Stimulated activated CD8-positive, alpha-beta memory T cell treated with anti-CD3 and anti-CD28 coated beads, Interleukin-4, amount 100 ng/mL, for 1 hour (primary cell): ENCODE measurements at places on chromosomes 7 and 10.

DNA sequence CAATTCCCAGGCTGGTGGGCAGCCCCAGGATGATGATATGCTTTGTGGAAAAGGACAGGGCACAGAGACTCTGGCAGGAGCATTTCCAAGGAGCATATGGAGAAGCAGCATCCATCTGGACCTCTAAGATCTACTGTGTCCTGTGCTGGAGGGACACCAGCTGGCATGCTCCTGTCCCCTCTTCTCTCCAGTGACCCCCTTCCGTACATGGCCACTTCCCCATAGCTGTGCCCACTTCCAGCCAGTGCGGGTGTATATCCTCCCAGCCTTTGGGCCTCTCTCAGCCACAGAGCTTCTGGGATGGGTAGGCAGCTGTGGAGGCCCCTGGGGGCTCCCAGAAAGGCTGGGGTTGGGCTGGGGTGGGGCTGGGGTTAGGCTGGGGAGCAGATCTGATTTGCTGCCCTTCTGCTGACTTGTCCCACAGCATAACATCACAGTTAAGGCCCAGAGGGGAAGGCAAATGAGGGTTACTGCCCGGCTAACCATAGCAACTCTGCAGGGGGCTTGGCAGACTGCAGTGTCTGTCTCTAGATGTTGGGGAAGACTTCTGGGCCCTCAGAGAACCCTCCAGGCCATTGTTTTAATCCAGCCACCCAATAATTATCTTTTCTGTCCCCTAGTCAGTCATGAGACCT lies 6.3 kb downstream of the NPFFR1 start:
- no peak for DNase-seq

DNA sequence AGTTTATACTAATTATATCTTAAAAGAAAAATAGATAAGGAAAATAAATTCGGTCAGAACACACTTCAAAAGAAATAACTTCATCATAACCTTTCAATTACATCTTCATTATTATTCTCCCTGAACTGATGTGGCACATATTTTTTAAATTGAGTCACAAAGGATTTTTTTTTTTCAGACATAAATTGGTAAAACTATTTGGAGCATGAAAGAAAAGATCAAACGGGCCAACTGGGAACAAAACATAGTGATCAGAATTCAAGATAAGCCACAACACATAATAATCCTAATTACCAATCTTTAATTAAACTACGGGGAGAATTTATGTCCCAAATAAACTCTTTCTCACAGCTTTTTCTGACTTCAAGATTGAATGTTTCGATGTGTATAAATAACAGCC lies 258.2 kb upstream of the MAGI2 start:
- DNase-seq = no peak

GRCh38 chr10:125060826-125061556 lies 99.4 kb downstream of the CTBP2 start:
- no peak for DNase-seq

DNA sequence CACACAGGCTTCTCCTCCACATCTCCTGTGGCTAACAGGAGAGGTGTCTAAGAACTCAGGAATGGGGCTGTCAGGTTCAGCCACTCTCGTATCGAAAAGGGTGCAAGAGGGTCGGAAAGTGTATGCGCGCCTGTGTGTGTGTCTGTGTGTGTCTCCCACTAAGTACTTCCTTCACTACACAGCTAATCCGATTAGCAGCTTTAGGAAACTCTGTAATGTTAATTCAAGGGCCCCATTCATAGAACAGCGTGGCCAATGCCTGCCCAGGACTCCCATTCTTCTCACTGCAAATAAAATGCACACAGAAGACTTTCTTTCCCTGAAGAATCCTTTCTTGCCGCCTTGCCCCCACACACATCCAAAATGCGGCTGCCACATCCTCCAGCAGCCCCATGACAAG lies 39.9 kb downstream of the TLL2 start:
- no peak for DNase-seq
